ENCODE measurements at places on chromosomes 5 and 9.

- H3K27me3 ChIP-seq: no peaks in the 10 kb centered on the region
- H3K4me1 ChIP-seq: no peaks in the 10 kb centered on the region
- H3K27ac ChIP-seq: no peak overlapping the region
- H3K4me3 ChIP-seq: no peak overlapping the region
- no peaks in the 10 kb centered on the region for H3K36me3 ChIP-seq
Observed at GRCh38 chr5:13478831-13479465, 465.5 kb downstream of the DNAH5 start.

- no peaks in the 10 kb centered on the region for H3K36me3 ChIP-seq
- H3K27ac ChIP-seq: no peak overlapping the region
- no peak overlapping the region for H3K4me3 ChIP-seq
- no peak for DNase-seq
- no peaks in the 10 kb centered on the region for H3K4me1 ChIP-seq
- H3K27me3 ChIP-seq: no peaks in the 10 kb centered on the region
Observed at GRCh38 chr9:15529566-15530324, 19.0 kb upstream of the PSIP1 start.

- H3K27me3 ChIP-seq: no peaks in the 10 kb centered on the region
- DNase-seq: no peak
- H3K27ac ChIP-seq: no peak overlapping the region
- H3K4me3 ChIP-seq: peak overlapping the region; percentile 67
- H3K4me1 ChIP-seq: peaks cover 30% of the 10 kb centered on the region
- no peaks in the 10 kb centered on the region for H3K36me3 ChIP-seq
Observed at GRCh38 chr9:137406876-137407589, 15.9 kb downstream of the EXD3 start.

GRCh38 chr5:159451197-159452052 lies 121.1 kb upstream of the IL12B start:
- H3K27me3 ChIP-seq: no peaks in the 10 kb centered on the region
- DNase-seq: peak; percentile 37
- H3K27ac ChIP-seq: peak overlapping the region; percentile 80
- no peak overlapping the region for H3K4me3 ChIP-seq
- H3K4me1 ChIP-seq: peaks cover 10% of the 10 kb centered on the region

DNA sequence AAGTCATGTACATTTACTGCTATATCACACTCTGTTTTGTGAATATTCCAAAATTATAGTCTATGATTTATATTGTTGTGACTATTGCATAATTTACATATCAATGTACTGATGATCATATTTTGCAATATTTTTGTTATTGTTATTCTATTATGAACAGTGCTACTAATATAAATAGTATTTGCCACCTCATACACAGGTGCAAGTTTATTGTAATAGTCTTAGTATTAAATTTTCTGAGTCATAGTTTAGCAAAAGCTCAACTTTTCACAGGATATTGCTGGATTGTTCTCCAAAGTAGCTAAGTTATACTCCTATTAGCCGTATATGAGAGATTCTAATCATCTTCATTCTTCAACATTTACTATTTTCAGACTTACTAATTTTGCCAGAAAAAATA lies 124.7 kb downstream of the TMC1 start:
- H3K4me1 ChIP-seq: no peaks in the 10 kb centered on the region
- no peaks in the 10 kb centered on the region for H3K27me3 ChIP-seq
- no peaks in the 10 kb centered on the region for H3K36me3 ChIP-seq
- no peak overlapping the region for H3K27ac ChIP-seq
- DNase-seq: no peak
- H3K4me3 ChIP-seq: no peak overlapping the region

- H3K4me3 ChIP-seq: peak overlapping the region; percentile 47
- H3K27ac ChIP-seq: peak overlapping the region; percentile 88
- no peak for DNase-seq
- no peaks in the 10 kb centered on the region for H3K27me3 ChIP-seq
Observed at GRCh38 chr5:137666461-137666850, 69.4 kb downstream of the KLHL3 start.

DNA sequence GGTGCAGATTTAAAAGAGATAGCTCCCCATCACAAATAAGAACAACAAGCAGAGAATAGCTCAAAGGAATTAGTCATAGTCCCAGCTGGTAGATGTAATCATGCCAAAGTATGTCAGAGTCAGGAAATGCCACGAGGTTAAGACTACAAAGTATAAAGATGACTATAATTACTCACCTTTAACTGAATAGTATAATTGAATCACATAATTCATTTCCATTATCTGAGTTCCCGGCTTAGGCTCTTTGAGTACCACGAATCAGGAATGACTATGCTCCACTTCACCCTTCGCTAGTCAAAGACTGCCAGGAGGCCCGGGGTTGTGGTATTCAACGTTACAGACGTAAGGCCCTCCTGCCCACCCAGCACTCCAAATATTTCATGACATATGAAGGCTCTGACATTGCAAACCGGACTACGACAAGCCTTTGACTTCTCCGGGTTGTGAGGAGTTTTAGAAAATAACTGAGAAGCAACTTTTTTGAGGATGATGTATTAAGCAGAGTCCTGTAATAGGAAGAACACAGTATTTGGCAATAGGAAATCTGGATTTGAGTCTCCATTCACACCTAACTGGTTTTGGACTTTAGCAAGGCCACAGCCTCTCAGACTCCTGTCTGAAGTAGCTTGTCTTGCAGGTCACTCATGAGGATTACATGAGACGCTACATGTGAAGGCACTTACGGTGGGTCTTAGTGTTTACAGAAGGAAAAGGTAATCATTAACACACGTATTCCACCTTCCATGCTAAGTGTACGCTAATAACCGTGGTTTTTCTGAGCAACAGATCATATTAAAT lies 64.6 kb downstream of the ENC1 start:
- H3K27me3 ChIP-seq: no peaks in the 10 kb centered on the region
- peaks cover 8% of the 10 kb centered on the region for H3K4me1 ChIP-seq
- H3K27ac ChIP-seq: no peak overlapping the region
- no peaks in the 10 kb centered on the region for H3K36me3 ChIP-seq
- no peak overlapping the region for H3K4me3 ChIP-seq

- no peaks in the 10 kb centered on the region for H3K36me3 ChIP-seq
- peak overlapping the region; percentile 18 for H3K27ac ChIP-seq
- no peak overlapping the region for H3K4me3 ChIP-seq
- peaks cover 4% of the 10 kb centered on the region for H3K4me1 ChIP-seq
- no peak for DNase-seq
Observed at GRCh38 chr9:77021922-77022782, 2.7 kb downstream of the FOXB2 start.

- no peak overlapping the region for H3K4me3 ChIP-seq
- H3K4me1 ChIP-seq: no peaks in the 10 kb centered on the region
- H3K36me3 ChIP-seq: no peaks in the 10 kb centered on the region
Observed at GRCh38 chr9:80382211-80382891, 810.6 kb downstream of the TLE4 start.

DNA sequence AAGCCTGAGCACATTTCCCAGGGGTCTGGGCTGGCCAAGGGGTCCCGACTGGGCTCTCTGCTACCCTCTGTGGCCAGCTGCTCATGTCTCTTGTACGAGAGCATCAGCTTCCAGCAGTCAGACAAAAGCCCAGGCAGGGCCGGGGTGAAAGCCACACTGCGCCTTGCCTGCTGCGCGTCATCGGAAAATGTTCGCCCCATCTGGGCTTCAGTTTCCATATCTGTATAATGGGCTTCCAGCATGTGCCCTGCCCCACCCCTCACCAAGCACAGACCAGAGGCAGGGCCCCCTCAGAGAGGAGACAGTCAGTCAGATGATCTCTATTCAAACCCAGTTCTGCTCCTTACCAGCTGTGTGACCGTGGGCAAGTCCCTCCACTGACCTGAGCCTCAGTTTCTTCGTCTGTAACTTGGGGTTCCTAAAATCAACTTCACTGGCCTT lies 8.0 kb upstream of the GRHPR start:
- no peaks in the 10 kb centered on the region for H3K27me3 ChIP-seq
- peak overlapping the region; percentile 56 for H3K27ac ChIP-seq
- no peaks in the 10 kb centered on the region for H3K36me3 ChIP-seq
- no peak overlapping the region for H3K4me3 ChIP-seq
- H3K4me1 ChIP-seq: peaks cover 10% of the 10 kb centered on the region
- DNase-seq: no peak

- no peak for DNase-seq
- no peak overlapping the region for H3K4me3 ChIP-seq
- H3K27me3 ChIP-seq: no peaks in the 10 kb centered on the region
- H3K36me3 ChIP-seq: no peaks in the 10 kb centered on the region
- H3K4me1 ChIP-seq: no peaks in the 10 kb centered on the region
Observed at GRCh38 chr9:105198865-105199264, 45.6 kb upstream of the SLC44A1 start.

GRCh38 chr5:177040814-177041420 lies 18.4 kb downstream of the ZNF346 start:
- H3K4me1 ChIP-seq: peaks cover 19% of the 10 kb centered on the region
- H3K27me3 ChIP-seq: no peaks in the 10 kb centered on the region
- no peak overlapping the region for H3K4me3 ChIP-seq
- no peak for DNase-seq
- peak overlapping the region; percentile 23 for H3K27ac ChIP-seq

- H3K36me3 ChIP-seq: no peaks in the 10 kb centered on the region
- H3K27me3 ChIP-seq: no peaks in the 10 kb centered on the region
- H3K4me3 ChIP-seq: no peak overlapping the region
- no peak for DNase-seq
- H3K27ac ChIP-seq: no peak overlapping the region
- H3K4me1 ChIP-seq: no peaks in the 10 kb centered on the region
Observed at GRCh38 chr5:160788102-160788660, 63.8 kb downstream of the ATP10B start.

DNA sequence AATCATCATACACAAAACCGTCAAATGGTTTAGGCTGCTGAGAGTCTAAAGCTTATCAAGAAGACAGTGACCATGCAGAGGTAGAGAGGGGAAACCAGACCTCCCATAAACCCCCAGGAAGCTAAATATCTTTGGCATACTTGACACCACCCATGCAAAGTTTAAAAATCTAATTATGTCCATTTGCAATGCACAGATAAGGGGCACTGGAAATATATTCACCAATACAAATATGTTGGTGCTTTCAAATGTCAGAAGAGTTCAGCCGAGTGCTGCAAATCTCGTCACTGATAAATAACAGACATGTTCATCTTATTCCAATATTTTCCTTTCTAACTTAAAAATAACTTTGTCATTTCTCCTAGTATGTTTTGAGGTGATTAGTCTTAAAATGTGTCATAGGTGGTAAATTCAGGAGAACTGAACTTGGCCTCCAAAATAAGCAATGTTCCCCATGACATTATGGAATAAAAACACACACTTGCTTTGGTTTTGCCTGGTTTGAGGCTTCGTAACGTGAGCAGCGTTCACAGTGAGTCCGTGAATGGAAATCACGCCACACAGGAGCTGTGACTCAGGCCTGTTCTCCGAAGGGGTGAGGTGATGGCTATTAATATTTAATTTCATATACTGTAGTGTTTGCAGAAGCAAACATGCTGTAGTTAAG lies 182.2 kb downstream of the AOPEP start:
- peak overlapping the region; percentile 91 for H3K27ac ChIP-seq
- H3K36me3 ChIP-seq: no peaks in the 10 kb centered on the region
- H3K4me3 ChIP-seq: peak overlapping the region; percentile 35
- no peaks in the 10 kb centered on the region for H3K27me3 ChIP-seq
- no peak for DNase-seq

DNA sequence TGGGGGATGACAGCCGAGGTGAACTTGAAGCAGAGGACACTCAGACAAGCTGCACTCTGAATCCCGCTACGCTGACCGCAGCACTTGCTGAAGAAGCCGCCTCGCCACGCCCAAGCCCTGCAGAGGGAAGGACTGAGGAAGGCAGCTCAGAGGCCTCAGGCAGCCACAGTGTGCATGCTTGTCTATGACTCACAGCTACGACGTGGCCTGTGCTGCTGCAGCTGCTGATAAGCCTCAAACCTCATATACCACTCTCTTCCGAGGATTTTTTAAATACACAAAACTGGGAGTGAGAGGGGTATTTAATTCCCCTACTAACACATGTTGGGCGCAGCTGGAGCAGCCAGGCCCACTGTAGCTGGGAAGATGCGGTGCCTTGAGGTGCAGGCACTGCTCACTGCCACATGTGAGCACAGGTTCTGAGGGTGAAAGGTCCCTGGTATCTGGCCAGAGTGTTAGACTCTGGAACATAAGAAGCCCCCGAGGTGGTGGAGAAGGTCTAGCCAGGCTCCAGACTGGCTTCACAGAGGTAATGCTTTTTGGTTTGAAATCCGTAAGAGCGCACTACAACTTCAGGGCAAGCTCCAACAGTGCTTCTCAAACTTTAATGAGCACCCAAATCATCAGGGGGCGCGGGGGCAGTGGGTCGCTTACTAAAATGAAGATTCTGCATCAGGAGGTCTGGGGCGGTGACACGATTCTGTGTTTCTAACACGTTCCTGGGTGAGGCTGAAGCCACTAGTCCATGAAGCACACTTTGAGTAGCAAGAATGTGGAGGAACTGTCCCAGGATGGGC lies 196.8 kb downstream of the AUH start:
- no peak overlapping the region for H3K27ac ChIP-seq
- no peaks in the 10 kb centered on the region for H3K36me3 ChIP-seq
- DNase-seq: peak; percentile 23
- H3K27me3 ChIP-seq: no peaks in the 10 kb centered on the region
- H3K4me3 ChIP-seq: no peak overlapping the region
- no peaks in the 10 kb centered on the region for H3K4me1 ChIP-seq

DNA sequence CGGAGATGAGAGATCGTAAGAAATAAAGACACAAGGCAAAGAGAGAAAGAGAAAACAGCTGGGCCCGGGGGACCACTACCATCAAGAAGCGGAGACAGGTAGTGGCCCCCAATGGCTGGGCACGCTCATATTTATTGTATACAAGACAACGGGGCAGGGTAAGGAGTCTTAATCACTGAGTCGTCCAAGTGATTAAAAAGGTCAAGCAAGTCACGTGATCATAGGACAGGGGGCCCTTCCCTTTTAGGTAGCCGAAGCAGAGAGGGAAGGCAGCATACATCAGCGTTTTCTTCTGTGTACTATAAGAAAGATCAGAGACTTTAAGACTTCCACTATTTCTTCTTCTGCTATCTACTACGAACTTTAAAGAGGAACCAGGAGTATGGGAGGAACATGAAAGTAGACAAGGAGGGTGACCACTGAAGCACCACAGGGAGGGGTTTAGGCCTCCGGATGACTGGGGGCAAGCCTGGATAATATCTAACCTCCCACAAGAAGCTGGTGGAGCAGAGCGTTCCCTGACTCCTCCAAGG lies 24.6 kb upstream of the QSOX2 start:
- H3K27ac ChIP-seq: no peak overlapping the region
- no peaks in the 10 kb centered on the region for H3K27me3 ChIP-seq
- no peak for DNase-seq
- H3K4me3 ChIP-seq: no peak overlapping the region
- H3K36me3 ChIP-seq: no peaks in the 10 kb centered on the region
- peaks cover 8% of the 10 kb centered on the region for H3K4me1 ChIP-seq

DNA sequence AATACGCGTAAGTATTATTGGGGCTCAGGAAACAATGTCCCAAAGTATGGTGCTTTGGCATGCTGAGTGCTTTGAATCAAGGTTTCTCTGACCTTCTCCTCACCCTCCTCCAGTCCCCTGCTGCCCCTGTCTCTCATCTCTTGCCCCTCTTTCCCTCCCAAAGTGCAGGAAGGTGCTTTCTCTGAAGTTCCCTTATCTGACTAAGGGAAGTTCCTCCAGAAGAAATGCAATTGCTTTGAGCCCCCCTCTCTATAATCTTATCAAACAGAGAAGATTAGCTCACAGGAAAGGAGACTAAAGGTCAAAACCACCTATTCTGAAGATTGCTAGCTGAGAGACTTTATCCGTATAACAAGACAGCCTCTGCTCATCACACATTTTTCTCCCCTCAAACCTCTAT lies 288.1 kb downstream of the ARL15 start:
- no peak overlapping the region for H3K27ac ChIP-seq
- H3K27me3 ChIP-seq: no peaks in the 10 kb centered on the region
- no peak for DNase-seq
- H3K4me1 ChIP-seq: no peaks in the 10 kb centered on the region
- H3K4me3 ChIP-seq: no peak overlapping the region

- H3K36me3 ChIP-seq: no peaks in the 10 kb centered on the region
- H3K4me3 ChIP-seq: no peak overlapping the region
- DNase-seq: no peak
- H3K27ac ChIP-seq: no peak overlapping the region
- no peaks in the 10 kb centered on the region for H3K27me3 ChIP-seq
Observed at GRCh38 chr5:149834246-149834855, 104.2 kb downstream of the PPARGC1B start.

All from thoracic aorta (tissue), 2 donors.